ENCODE measurements at places on chromosomes 2 and 18.

GRCh38 chr2:29351916-29352591 is 236.8 kb downstream of the CLIP4 start:
- no peak for DNase-seq

DNA sequence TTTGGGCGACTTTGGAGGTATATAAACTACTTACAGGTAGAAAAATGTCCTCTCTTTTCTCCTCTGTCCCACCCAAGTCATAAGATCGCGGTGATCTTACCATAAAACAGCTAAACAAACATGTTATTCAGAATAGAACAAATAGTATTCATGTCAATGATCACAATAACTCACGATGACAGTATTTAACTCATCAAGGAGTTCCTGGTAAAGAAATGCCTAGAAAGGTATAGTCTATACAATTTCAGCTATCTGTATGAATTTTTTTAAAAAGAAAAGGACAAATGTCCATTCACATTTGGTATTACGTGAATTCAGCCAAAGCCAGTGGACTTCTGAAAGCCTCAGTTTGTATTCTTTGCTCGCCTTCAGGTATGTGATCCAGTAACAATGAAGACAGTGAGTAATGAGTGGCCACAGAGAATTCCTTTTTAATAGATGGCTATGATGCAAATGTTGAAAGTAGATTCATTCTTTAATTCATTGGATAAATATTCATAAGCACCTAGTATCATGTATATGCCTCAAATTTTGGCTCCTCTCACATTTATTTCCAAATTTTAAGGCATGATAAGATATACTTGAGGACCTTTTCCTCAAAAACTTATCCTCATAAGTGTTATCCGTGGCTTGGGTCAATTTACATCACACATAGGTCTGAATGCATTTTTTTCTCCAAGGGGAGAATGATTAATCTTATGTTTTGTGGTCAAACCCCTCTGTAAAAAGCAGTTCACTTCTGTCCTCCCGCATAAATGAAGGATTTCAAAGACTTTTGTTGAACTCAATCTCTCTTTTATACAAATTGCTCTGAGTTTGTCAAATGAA is 20.3 kb downstream of the ABCB11 start:
- DNase-seq = no peak

DNA sequence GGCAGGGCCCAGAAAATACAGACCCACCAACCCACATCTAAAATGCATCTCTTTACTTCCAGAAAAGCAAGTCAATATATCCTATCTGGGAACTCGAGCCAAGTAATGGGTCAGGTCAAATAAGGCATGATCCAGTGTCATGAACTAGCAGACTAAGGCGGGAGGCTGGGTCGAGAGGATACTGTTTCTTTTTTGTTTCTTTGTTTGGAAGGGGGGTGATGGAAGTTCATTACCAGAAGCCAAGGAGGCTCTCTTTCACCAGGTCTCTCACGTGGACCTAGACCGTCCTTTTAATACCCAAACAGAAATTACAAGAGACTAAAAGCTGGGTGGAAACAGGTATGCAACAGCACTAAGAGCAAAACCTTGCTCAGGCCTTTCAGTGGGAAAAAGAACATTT is 108.3 kb downstream of the HDAC4 start:
- no peak for DNase-seq

DNA sequence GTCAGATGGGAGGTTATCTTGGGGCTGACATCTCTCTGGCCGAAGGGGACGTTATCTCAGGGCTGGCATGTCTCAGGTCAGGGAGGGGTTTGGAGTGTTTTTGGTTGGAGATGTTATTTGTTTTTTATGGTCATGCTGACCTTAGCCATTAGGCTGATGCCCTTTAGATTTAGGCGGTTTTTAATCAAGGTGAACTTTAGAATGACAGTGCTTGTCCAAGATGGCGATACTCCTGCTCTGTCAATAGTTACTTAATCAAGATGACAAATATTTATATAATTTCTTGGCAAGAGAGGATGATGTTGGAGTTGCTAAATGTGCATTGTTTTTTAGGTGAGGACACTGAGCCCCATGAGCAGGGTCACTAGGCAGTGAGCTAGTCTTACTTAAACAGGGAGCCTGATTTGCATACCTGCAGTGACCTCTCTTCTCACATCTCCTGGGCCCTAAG is 34.5 kb downstream of the MERTK start:
- DNase-seq = no peak

DNA sequence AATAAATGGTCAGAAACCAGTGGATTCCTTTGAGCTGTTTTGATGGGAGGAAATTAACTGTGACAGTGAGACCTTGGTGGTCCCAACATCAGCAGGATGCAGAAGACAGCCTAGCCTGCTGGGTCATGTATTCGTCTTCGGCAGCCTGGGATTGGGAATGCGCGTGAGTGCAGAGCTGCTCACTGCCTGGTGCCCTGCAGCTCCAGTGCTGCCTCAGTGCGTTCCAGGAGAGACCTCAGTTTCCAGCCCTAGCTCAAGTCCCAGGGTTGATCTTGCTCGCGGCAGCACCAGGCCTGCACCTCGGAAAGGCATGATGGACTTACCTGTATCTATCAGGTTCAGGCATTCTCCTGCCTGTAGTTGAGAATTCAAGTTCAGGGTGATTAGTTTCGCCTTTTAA is 203.9 kb downstream of the SH3RF3 start:
- no peak for DNase-seq

DNA sequence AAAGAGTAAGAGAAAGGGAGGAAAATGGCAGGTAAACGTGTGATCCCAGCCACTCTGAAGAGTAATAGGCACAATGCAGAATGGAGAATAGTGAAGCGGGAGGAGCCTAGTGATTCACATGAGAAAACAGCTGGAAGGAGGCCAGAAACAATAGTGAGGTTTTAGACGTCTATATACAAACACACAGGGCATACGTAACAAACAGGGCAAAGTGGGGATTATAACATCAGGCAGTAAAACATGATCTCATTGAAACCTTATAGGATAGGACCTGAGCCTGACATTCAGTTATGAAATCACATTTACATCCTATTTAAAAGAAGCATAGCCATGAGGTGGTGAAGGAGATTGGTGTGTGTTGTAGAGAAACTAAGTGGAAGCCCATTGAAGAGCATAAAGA is 33.0 kb upstream of the GATA6 start:
- DNase-seq = peak; percentile 32

GRCh38 chr2:229380101-229380625 is 109.1 kb upstream of the PID1 start:
- DNase-seq = no peak

GRCh38 chr2:111117598-111118480 is 2.9 kb upstream of the BCL2L11 start:
- no peak for DNase-seq

- DNase-seq = no peak
Observed at GRCh38 chr2:196263181-196263747, 91.9 kb upstream of the STK17B start.
